Nasal cavity respiratory epithelium epithelial cell of viscerocranial mucosa (primary cell): ENCODE measurements at places on chromosomes 16 and 17. TPM values are rescaled to one million over a fixed set of nuclear protein-coding genes. Genes with fewer than 3 reads are reported as not detected.

Gene ZNF423
- under 0.01 and 0.14 TPM in 2 replicates for total RNA-seq

Gene SSTR5
- total RNA-seq = not detected in 2 replicates

Gene PRR35
- total RNA-seq = under 0.01 TPM in 1 of 2 replicates, not detected in the other

Gene DPEP3
- total RNA-seq = not detected in 2 replicates

Gene TMEM204
- total RNA-seq = under 0.01 and 0.28 TPM in 2 replicates

Gene KRTAP4-6
- total RNA-seq = not detected in 2 replicates

Gene GIT1
- total RNA-seq = 26.7 and 54.2 TPM in 2 replicates

Gene CSH1
- total RNA-seq = not detected in 2 replicates

Gene CHD9NB
- 0.68 and 1.1 TPM in 2 replicates for total RNA-seq

Gene TAOK2
- total RNA-seq = 20.5 and 43.8 TPM in 2 replicates

Gene BRD7
- 49.2 and 56.0 TPM in 2 replicates for total RNA-seq

Gene NPIPA5
- total RNA-seq = 0.21 and 2.1 TPM in 2 replicates

Gene MXRA7
- 87.8 and 102 TPM in 2 replicates for total RNA-seq

Gene SLC26A11
- 2.4 and 3.8 TPM in 2 replicates for total RNA-seq

Gene AOC3
- under 0.01 and 0.57 TPM in 2 replicates for total RNA-seq

Gene GJC1
- total RNA-seq = 1.5 and 6.5 TPM in 2 replicates

Gene FZD2
- 0.34 and 0.64 TPM in 2 replicates for total RNA-seq
